AML-193 (cell line): ENCODE measurements at places on chromosomes 12 and 14.

- peak; percentile 69 for DNase-seq
Observed at GRCh38 chr12:50074936-50075807, 10.0 kb upstream of the SMARCD1 start.

DNA sequence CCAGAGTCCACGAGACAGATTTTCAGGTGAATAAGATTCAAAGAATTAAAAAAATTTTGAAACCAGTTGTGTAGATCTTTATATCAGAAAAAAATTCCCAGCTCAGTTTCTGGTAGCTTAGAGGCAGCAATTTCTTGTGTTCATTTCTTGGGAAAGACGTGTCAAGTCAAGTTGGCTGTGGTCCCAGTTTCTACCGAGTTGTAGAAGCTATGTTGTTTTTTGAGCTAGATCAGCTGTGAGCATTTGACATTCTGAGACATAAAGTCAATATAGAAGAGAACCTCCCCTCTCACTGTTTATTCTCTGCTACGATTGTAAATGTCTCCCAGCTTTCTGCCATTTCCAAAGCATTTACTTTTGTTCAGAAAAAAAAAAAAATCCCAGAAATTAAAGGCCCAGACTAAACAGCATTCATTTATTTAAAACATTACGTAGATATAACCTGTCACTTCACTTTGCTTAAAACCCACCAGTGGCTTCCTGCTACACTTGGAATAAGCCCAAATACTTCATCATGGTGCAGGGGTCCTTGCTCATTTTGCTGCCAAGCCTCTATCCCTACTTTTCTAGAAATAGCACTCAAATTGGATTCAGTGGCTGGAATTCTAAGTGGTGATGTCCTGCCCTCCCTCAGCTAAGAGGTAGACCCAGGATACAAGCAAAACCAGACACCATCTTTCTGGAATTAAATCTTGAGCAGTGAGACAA lies 20.6 kb upstream of the PYGL start:
- DNase-seq, result no peak

DNA sequence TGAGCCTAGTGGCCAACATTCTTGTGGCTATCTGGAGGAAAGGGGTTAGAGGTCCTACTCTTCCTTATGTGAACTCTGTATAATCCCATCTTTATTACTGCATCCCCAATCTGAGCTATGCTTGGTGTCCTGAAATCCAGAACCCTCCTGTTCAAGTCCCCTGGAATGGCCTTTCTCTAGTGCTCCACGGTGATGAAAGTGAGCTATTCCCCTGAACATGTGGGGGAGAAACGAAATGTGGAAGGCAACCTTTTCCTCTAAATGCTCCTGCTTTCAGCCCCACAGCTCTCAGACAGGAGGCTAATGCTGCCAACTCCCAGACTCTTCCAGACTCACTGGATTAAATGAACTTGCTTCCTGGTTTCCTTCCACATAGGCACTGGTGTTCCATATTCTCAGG lies 2.5 kb upstream of the PGAM5 start:
- DNase-seq, result no peak

GRCh38 chr12:95858451-95859343 lies at the start of gene SNRPF:
Gene SNRPF (plus strand): TSS chr12:95858952. CDS start chr12:95859074, 122 bp downstream.
- DNase-seq, result peak; percentile 95

DNA sequence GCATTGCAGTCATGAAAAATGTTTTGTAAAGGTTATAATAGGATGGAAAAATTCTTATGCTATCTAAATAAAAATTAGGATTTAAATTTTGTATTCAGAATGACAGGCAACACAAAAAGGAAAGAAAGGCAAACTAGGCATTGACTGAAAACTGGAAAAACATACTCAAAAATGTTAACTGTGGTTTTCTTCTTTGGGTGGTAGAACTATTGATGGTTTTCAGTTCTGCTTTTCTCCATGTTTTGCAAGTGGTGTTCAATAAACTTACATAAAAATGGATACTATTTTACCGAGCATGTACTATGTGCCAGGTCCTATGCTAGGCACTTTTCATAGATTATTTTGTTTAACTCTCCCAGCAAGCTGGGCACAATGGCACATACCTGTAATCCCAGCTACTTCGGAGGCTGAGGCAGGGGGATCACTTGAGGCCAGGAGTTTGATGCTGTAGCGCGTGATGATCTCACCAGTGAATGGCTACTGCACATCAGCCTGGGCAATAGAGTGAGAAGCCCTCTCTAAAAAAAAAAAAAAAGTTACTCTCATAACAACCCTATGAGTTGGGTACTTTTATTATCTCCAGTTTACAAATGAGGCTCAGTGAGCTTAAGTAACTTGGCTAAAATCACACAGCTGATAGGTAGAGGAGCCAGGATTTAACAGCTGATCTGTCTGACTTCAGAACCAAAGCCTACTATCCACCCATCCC lies 26.3 kb upstream of the TCP11L2 start:
- DNase-seq, result no peak
